SJCRH30 (cell line): ENCODE measurements at places on chromosomes 6 and 20. TPM values are rescaled to one million over a fixed set of nuclear protein-coding genes. Genes with fewer than 3 reads are reported as not detected.

GRCh38 chr6:125746019-125746414 lies 3.4 kb upstream of the HEY2 start:
- DNase-seq: no peak

PROCR gene
- total RNA-seq: 9.0 and 9.6 TPM in 2 replicates

SAMD5 gene
- 11.6 and 12.2 TPM in 2 replicates for total RNA-seq

CFB gene
- total RNA-seq: not detected in 2 replicates

- DNase-seq: peak; percentile 46
Observed at GRCh38 chr20:31605902-31606803, 1.1 kb downstream of the ID1 start.

GRCh38 chr6:34664256-34664971 lies 32.2 kb downstream of the ILRUN start:
- DNase-seq: no peak

COQ3 gene
- total RNA-seq: 13.9 and 15.9 TPM in 2 replicates

- DNase-seq: no peak
Observed at GRCh38 chr6:154763650-154764049, 30.4 kb downstream of the SCAF8 start.

CST7 gene
- not detected in 2 replicates for total RNA-seq

PPP1R3G gene
- total RNA-seq: 0.71 and 1.0 TPM in 2 replicates

RAB44 gene
- not detected in 2 replicates for total RNA-seq

DNA sequence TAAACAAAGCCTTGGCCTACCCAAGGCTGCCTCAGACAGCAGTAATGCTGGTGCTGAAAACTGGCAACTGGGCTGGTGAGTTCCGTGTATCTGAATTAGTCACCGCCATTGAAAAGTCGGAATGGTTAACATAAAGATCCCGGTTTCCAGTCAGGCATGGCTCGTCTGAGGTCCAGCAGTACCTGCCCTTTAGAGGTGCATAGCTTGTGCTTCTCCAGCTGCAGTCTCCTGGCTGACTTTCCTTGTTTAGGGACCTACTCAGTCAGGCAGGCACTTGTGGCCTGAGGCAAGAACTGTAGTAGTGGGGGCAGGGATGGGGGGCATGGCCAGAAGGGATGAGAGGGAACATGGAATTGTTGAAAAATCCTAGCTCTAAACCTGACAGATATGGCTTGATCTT lies 101.6 kb downstream of the FYN start:
- DNase-seq: no peak

DNA sequence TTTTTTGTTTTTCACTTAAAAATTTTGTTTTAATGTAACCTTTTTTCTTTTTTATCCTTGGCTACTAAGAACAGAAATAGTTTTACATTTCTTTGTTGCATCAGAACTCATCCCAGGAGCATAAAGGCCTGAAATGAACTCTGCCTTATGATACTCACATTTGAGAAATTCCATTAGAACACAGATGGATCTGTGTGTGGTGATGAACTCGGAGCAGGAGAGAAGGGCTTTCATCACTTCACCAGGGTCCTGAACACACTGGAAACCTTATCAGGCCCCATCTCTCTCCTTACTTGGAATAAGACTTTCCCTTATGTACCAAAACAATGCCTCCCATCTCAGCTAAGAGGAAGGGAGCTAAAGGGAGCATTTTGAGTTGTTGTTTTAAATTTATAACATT lies 139.4 kb downstream of the PHF3 start:
- no peak for DNase-seq

- DNase-seq: no peak
Observed at GRCh38 chr6:18596531-18596835, 209.3 kb downstream of the RNF144B start.

MEI4 gene
- total RNA-seq: not detected in 2 replicates

- no peak for DNase-seq
Observed at GRCh38 chr6:6962699-6963098, 145.1 kb upstream of the RREB1 start.

ENPP5 gene
- not detected in 2 replicates for total RNA-seq

C6orf141 gene
- not detected in 2 replicates for total RNA-seq

SNPH gene
- total RNA-seq: 2.9 and 3.0 TPM in 2 replicates

DNA sequence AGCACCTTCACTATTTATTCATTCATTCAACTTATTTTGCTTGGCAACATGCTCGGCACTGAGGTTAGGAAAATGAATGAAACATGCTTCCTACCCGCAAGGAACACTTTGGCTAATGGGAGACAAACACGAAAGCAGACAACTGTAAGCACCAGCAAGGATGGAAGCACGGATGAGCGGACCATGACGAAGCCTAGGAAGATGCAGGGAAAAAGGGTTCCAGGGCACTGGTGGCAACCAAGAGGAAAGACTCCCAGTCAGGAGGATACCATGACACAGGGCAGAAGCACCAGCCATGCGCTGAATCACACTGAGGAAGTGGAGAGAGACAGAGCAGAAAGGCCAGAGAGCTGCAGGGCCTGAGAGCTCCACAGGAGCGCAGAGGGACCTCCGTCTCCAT lies 9.8 kb downstream of the PDE10A start:
- DNase-seq: no peak

- DNase-seq: no peak
Observed at GRCh38 chr20:54048891-54049545, 21.4 kb downstream of the BCAS1 start.

GRCh38 chr6:31927242-31927862 lies at the start of gene C2:
C2 (plus strand) TSS chr6:31927717; CDS start chr6:31927753, 36 bp downstream.
- no peak for DNase-seq

CENPW gene
- 40.2 and 46.0 TPM in 2 replicates for total RNA-seq

DNA sequence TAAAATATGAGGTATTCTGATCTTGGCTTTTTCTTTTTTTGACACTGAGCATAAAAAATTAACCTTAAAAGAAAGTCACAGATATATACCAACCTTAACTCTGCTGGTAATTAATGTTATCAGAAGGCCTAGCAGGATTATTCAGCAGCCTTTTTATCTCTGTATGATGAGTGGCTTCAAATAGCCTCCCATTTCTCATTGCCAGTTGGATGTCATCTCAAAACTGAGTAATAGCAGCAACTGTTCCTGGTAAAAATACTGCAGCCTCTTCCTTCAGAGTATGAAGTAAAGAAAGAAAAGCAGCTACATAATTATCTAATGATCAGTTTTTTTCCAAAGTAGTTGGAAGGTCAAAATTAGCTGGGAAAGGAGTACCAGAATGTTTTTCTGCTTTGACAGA lies 24.9 kb upstream of the HDGFL1 start:
- no peak for DNase-seq
